ENCODE measurements at places on chromosomes 12 and 14. TPM values are rescaled to one million over a fixed set of nuclear protein-coding genes. Genes with fewer than 3 reads are reported as not detected.

The KRT78 gene
- total RNA-seq: 0.21 TPM

The APEX1 gene
- total RNA-seq: 43.8 TPM

The DPF3 gene
- 2.1 TPM for total RNA-seq

The RHOJ gene
- total RNA-seq: 0.32 TPM

The ABCD2 gene
- not detected for total RNA-seq

DNA sequence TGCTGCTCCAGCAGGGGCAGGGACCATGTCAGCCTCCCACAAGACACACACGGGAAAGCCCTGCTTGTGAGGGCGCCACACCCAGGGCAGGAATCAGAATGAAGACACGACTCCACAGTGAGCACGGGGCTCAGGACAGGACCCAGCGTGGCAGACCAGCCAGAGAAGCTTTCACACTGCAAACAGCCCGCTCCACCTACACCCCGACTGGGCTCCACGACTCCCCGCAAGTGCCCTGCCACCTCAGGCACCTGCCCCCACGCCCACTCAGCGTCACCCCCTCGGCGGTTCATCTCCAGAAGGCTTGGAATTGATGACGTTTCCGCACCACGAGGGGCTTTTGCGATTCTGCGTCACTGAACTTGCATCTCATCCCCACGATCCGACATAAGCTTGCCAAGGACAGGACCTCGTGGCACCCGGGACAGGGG, 91.1 kb downstream of the FBXL14 start:
- peaks cover 14% of the 10 kb centered on the region for H3K4me1 ChIP-seq
- H3K36me3 ChIP-seq: no peaks in the 10 kb centered on the region
- no peak for DNase-seq

- H3K27me3 ChIP-seq: no peaks in the 10 kb centered on the region
- no peak overlapping the region for H3K4me3 ChIP-seq
- peak; percentile 60 for DNase-seq
- H3K4me1 ChIP-seq: peaks cover 47% of the 10 kb centered on the region
- H3K27ac ChIP-seq: peak overlapping the region; percentile 16
Measured at GRCh38 chr14:61184112-61184511, 97.0 kb downstream of the TMEM30B start.

DNA sequence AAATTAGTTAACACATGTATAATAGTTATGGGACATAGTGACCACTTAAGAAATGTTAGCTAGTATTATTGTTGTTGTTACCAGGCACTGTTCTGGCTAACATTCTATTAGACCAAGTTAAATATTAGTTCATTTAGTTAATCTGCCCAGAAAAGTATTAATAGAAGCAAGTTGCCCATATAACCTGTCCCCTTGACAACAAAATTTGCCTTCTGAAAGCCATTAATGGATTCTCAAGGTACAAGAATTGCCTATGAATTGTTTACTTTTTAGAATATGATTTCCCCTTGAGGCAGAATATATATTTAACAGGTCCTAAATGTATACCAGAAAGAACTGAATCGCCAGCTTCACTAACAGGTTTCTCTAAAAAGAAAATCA, 167.3 kb upstream of the TMCC3 start:
- H3K4me3 ChIP-seq: no peak overlapping the region
- no peak overlapping the region for H3K27ac ChIP-seq
- no peaks in the 10 kb centered on the region for H3K36me3 ChIP-seq
- H3K4me1 ChIP-seq: peaks cover 7% of the 10 kb centered on the region

DNA sequence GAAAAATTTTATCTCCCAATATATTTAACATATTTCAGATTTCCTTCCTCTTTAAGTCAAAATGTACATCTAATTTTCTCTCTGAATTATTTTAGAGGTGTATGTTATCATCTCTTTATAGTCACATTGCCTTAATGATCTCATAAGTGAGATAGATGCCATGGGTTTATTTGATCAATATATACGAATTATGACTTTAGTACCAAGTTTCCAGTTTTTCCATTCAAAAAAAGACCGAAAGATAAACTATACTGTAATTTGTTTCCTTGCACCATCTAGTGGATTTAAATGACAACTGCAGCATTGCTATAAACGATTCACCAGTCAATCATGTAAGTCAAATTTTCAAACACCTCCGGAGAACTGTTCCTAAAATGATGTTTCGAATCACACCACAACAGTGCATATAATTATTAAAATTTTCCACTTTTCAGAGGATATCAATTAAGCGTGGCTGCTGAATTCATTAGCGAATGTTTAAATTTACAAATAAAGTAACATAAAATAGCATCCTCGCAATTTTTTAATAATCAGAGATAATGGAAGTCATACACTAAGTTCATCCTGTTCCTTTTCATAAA, 419 bp upstream of the ATXN7L3B start:
- H3K36me3 ChIP-seq: peaks cover 42% of the 10 kb centered on the region
- H3K4me1 ChIP-seq: peaks cover 17% of the 10 kb centered on the region
- no peak for DNase-seq
- peak overlapping the region; percentile 90 for H3K27ac ChIP-seq
- H3K27me3 ChIP-seq: no peaks in the 10 kb centered on the region

DNA sequence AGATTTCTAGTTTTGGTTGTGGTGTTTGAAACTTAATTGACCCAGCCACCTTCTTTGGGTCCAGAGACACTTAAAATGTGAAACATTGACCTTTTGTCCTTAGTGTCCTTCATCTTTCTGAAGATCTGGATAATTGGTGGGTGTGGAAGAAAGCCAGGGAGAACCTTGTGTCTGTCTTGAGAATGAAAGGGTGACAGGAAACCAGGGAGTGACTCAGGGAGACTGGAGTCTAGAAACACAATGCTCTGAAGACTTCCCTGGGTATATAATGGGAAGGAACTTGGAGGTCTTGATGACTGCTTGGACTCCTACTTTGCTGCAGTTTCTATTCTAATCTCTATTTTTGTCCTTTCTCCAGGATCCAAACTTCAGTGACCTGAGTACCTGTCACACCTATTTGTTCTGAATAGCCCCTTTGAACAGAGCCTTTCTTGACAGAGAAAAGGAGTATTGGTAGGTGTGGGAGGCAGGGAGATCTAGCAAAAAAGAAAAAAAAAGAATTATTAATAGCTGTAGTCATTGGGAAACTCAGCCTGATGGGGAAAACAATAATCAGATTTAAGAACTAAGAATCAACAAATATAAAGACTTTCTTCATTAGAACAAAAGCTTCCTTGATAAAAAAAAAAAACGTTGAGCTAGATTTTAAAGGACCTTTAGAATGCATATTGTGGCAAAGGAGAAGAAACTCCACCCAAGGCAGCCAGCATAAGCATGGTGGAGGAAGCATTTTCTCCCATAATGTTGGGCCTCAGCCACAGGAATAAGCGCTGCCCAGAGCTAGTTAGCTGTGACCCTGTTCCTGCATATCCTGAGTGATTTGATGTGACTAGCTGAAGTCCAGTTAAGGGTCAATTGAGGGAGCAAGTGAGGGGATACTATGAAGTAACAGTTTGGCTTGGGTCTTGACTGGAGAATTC, 77.9 kb upstream of the HOXC13 start:
- no peaks in the 10 kb centered on the region for H3K36me3 ChIP-seq
- H3K4me1 ChIP-seq: peaks cover 39% of the 10 kb centered on the region
- no peak overlapping the region for H3K4me3 ChIP-seq
- DNase-seq: peak; percentile 56

DNA sequence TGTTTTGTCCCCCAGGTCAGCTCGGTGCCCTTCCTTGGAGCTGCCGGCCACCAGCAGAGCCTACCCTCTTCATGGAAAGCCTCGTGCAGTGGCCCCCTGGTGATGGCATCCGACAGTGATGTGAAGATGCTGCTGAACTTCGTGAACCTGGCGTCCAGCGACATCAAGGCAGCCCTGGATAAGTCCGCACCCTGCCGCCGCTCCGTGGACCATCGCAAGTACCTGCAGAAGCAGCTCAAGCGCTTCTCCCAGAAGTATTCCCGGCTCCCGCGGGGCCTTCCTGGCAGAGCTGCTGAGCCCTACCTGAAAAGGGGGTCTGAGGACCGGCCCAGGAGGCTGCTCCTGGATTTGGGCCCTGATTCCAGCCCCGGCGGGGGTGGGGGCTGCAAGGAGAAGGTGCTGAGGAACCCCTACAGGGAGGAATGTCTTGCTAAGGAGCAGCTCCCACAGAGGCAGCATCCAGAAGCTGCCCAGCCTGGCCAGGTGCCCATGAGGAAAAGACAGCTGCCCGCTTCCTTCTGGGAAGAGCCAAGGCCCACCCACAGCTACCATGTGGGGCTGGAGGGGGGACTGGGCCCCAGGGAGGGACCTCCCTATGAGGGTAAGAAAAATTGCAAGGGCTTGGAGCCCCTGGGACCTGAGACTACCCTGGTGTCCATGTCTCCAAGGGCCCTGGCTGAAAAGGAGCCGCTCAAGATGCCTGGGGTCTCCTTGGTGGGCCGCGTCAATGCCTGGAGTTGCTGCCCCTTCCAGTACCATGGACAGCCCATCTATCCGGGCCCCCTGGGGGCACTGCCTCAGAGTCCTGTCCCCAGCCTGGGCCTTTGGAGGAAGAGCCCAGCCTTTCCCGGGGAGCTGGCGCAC, 1.3 kb downstream of the FAM181A start:
- H3K4me3 ChIP-seq: no peak overlapping the region
- no peaks in the 10 kb centered on the region for H3K4me1 ChIP-seq
- no peak for DNase-seq
- no peaks in the 10 kb centered on the region for H3K27me3 ChIP-seq

- no peak overlapping the region for H3K27ac ChIP-seq
- H3K4me1 ChIP-seq: no peaks in the 10 kb centered on the region
- H3K4me3 ChIP-seq: no peak overlapping the region
- no peak for DNase-seq
Measured at GRCh38 chr12:21975293-21975692, 34.1 kb upstream of the ABCC9 start.

- H3K4me1 ChIP-seq: no peaks in the 10 kb centered on the region
- no peak overlapping the region for H3K27ac ChIP-seq
- H3K27me3 ChIP-seq: no peaks in the 10 kb centered on the region
- H3K4me3 ChIP-seq: no peak overlapping the region
Measured at GRCh38 chr12:45377815-45378214, 161.9 kb downstream of the ANO6 start.

- no peak overlapping the region for H3K4me3 ChIP-seq
- H3K27me3 ChIP-seq: no peaks in the 10 kb centered on the region
- no peak for DNase-seq
- peaks cover 4% of the 10 kb centered on the region for H3K4me1 ChIP-seq
Measured at GRCh38 chr12:69392179-69392928, 32.8 kb downstream of the YEATS4 start.

DNA sequence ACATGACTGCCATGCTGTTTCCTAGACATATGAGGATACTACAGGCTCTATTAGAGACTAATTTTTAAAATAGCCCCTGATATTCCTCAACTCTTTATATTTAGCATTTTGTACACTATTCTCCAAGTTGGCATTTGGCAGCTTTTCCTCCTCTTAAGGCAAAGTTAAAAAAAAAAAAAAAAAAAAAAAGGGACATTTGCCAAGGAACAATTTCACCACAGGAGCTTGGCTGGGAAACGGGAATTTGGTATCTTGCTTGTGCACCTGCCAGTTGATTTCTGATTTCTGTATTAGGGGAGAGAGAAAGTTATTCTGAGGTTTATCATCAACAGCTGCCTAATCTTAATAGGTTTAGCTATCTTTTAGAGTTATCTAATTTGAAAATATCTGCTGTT, 87.2 kb downstream of the CAND1 start:
- no peak overlapping the region for H3K4me3 ChIP-seq
- H3K36me3 ChIP-seq: no peaks in the 10 kb centered on the region
- DNase-seq: no peak
- peaks cover 49% of the 10 kb centered on the region for H3K4me1 ChIP-seq
- H3K27me3 ChIP-seq: no peaks in the 10 kb centered on the region

DNA sequence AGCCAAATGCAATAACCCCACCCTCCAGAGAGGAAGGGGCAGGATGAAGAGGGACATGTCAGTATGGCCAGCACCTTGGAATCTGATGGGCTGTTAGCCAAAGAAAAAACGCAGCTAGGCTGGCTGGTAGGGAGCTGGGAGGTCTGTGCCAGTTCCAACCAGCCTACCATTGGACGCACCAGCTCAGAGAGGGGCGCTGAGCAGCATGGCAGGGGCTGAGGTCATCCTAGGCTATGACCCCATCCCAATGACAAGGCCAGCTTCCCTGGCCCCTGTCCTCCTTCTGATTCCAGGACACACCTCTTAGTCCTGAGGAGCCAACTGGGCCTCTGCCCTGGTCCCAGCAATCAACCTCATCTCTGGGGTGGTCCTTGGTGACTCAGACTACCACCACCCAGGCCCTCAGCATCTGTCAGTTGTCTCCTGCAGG, 12.2 kb downstream of the ACTN1 start:
- H3K4me1 ChIP-seq: peaks cover 98% of the 10 kb centered on the region
- no peaks in the 10 kb centered on the region for H3K27me3 ChIP-seq
- H3K27ac ChIP-seq: peak overlapping the region; percentile 13
- H3K36me3 ChIP-seq: peaks cover 99% of the 10 kb centered on the region
- peak; percentile 92 for DNase-seq

- H3K4me1 ChIP-seq: peaks cover 22% of the 10 kb centered on the region
- H3K4me3 ChIP-seq: no peak overlapping the region
- peaks cover 37% of the 10 kb centered on the region for H3K36me3 ChIP-seq
- peak overlapping the region; percentile 62 for H3K27ac ChIP-seq
Measured at GRCh38 chr14:99879401-99880295, 86.4 kb downstream of the EML1 start.

- no peak overlapping the region for H3K27ac ChIP-seq
- H3K27me3 ChIP-seq: no peaks in the 10 kb centered on the region
- DNase-seq: peak; percentile 4
- H3K36me3 ChIP-seq: no peaks in the 10 kb centered on the region
- no peak overlapping the region for H3K4me3 ChIP-seq
Measured at GRCh38 chr14:62706217-62706616, 339.0 kb downstream of the KCNH5 start.

DNA sequence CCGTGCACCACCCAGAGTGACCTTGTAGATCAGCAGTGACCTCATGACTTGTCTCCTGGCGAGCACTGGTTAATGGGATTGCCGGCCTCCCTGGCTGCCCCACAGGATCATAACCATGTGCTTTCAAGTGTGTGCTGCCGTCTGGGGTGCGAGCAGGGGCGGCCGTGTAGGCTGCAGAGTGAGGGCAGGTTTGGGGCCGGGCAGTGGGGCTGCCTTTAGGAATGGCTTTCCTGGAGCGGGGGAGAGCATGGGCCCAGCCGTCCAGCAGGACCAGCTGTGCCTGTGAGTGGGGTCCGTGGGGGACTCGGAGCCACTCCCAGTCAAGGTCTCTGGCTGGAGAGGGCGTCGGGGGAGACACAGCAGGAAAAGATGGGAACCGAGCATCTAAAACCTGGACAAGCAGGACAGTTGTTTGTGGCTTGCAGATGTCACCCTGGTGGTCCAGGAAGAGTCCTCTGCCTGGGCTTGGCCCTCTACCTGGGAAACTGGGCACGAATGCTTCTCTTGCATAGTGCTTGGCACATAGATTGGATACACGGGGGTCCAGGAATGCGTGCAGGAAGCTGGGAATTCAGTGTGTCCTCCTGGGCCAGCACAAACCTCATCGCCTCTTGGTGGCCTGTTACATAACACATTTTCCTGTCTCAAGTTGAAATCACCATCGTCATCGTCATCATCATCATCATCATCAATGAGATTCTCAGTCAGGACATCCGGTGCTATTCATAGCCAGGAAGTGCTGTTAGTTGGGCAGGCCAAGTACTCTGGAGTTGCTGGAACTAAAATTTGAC, 96.0 kb downstream of the ADGRD1 start:
- H3K27me3 ChIP-seq: no peaks in the 10 kb centered on the region
- H3K27ac ChIP-seq: no peak overlapping the region
- no peak for DNase-seq
- no peak overlapping the region for H3K4me3 ChIP-seq
- H3K36me3 ChIP-seq: no peaks in the 10 kb centered on the region
- no peaks in the 10 kb centered on the region for H3K4me1 ChIP-seq

Measured in SJSA1 (cell line).